ENCODE measurements at places on chromosomes 3 and 15. TPM values are rescaled to one million over a fixed set of nuclear protein-coding genes. Genes with fewer than 3 reads are reported as not detected.

FEZF2 gene
- not detected for total RNA-seq

MANF gene
- total RNA-seq: 12.2 TPM

CRBN gene
- 61.9 TPM for total RNA-seq

SEMA3F gene
- 5.1 TPM for total RNA-seq

PCLAF gene
- 1.1 TPM for total RNA-seq

ACOX2 gene
- total RNA-seq: 33.8 TPM
